ENCODE measurements at places on chromosomes 12 and 14.

- peak; percentile 95 for DNase-seq
Observed at GRCh38 chr12:108802101-108802961, 55.1 kb downstream of the SSH1 start.

GRCh38 chr12:124915239-124916236, 1.1 kb upstream of the UBC start:
- DNase-seq, result no peak

DNA sequence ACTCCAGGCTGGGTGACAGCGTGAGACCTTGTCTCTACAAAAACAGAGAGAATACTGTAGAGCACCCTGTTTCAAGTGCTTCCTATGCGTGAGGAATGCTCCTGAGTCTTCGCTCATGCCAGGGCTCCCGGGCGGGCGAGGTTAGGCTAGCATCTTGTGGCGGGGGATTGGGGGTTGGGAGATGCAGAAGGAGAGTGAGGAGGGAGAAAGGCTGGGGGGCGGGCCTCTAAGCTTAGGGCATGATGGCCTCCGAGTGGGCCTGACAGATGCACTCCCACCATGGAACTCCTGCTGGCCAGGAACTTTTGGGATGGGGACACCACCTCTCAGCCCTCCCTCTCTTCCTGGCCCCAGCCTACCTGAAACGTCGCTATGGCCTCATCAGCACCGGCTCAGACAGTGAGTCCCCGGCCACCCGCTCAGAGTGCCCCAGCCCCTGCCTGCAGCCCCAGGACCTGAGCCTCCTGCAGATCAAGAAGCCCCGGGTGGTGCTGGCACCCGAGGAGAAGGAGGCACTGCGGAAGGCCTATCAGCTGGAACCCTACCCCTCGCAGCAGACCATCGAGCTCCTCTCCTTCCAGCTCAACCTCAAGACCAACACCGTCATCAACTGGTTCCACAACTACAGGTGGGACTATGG, 27.3 kb downstream of the PHETA1 start:
- DNase-seq, result no peak

GRCh38 chr14:87351007-87351406, 642.0 kb downstream of the GALC start:
- no peak for DNase-seq

DNA sequence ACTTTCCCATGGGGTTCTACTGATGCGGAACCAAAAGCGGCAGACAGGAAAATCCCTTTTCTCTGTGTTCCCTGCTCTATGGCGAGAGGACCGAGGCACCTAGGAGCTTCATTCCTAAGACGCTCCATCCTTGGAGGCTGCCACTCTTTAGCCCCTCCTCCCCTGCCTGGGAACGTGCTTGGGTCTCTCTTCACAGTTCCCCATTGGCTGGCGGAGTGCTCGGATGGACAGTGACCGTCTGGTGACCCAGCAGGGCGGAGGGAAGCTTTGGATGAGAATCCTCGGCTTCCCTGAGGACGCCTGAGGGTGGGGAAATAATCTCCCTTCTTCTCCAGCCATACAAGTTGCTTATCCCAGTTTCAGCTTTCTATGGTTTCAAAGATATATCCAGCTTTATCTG, 37.3 kb downstream of the KCNA5 start:
- no peak for DNase-seq

DNA sequence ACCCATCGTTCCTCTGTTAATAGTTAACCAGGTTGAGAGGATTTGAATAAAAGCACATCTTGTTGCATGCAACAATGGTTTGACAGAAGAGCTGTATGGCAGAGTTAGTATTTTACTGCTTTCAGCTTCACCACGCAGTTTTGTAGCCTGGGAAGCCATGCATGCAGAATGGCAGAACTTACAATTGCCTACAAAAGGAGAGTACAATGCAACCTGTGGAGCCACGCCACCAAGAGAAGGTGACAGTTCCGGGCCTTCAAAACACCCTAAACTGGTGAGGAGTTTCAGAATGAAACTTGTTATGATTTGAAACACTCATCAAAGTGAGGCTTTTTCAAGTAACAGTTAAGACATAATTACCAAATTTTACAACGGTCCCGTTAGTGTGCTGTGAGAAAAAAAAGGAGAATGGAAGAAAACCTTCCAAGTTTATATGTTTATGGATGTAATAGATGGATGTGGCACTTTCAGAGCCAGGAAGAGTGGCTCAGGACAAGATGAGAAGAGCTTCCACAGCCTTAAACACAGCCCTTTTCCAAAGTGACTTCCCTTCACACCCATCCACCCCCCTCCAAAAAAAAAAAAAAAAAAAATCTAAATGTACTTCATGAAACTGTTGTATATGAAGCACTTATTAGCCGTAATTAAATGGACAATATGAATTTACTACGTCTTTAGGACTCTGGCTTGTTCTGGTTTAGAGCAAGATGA, 158.7 kb downstream of the EGLN3 start:
- DNase-seq, result no peak

DNA sequence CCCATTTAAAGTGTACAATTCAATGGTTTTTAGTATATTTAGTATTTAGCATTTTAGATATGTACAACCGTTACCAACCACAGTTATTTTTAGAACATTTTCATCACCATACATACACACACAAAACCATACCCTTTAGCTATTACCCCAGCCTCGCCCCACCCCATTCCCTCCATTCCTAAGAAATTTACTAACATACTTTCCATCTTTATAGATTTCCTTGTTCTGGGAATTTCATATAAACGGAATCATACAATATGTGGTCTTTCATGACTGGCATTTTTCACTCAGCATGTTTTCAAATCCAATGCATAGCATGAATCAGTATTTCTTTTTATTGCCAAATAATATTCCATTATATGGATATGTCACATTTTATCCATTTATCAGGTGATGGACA, 101.5 kb downstream of the TAOK3 start:
- peak; percentile 3 for DNase-seq

GRCh38 chr12:13375583-13376345, 179.2 kb downstream of the EMP1 start:
- no peak for DNase-seq

GRCh38 chr12:46373301-46374296, 1.0 kb upstream of the SLC38A2 start:
- DNase-seq, result peak; percentile 60

- no peak for DNase-seq
Observed at GRCh38 chr14:24959791-24960331, 90.1 kb downstream of the STXBP6 start.

DNA sequence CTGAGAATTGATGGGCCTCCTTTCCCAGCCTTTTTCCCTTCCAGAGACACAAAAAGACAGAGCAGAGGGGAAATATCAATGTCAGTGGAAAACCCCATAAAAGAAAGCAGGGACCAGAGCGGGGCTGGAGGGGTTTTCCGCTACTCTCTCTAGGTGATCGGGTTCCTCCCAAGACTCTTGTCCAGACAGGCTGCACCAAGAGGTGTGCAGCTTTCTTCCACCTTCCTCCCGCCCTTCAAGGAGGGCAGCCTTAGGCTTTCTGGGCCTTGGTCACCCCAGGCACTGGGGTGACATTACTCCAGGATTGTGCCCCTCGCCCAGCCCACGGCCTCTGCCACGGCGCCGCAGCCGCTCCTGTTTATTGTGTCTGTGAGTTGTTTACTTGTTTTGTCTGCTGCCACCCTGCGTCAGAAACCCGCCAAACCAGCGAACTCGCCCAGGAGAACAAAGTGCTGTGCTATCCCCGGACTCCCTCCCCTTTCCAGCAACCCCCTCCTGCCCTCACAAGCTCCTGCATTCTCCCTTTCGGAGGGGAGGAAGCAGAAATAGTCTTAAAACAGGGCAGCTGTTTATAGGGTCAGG, 6.7 kb upstream of the HOXC6 start:
- peak; percentile 46 for DNase-seq

DNA sequence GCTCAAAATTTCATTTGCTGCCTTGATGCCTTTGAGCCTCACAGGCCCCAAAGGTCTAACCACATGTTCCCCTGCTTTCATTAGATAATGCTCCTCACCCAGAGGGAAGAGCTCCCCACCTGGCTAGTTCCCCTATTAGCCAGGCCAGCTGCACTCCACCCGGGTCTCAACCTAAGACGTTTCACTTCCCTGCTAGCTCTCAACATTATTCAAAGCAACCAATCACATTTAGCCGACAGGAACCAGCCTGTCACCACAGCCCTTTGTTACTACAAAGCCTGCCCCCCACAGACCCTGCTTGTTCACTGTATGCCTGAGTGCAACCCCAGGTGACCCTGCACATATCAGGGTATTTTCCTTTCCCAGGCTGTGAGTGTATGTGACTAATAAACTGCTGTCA, 78.6 kb downstream of the SLC15A5 start:
- no peak for DNase-seq

DNA sequence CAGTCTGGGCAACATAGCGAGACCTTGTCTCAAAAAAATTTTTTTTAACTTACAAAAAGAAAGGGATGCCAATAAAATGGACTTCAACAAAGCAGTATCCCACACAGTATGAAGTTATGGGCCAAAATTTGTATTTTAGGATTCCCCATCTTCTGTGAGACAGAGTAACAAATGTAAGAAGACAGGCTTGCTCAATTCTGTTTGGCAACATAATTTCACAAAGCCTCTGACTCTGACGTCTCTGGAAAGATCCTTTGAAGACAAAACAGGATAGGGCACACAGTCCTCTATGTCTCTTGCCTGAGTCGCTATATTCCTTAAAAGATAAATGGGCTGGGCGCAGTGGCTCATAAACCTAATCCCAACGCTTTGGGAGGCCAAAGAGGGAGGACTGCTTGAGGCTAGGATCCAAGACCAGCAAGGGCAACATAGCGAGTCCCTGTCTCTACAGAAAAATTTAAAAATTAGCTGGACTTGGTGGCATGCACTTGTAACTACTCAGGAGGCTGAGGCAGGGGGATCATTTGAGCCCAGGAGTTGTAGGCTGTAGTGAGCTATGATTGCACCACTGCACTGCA, 1.1 kb upstream of the HOMEZ start:
- DNase-seq, result no peak

- DNase-seq, result no peak
Observed at GRCh38 chr12:47367912-47368537, 288.3 kb upstream of the AMIGO2 start.

- no peak for DNase-seq
Observed at GRCh38 chr12:77060883-77061240, 4.5 kb downstream of the E2F7 start.

GRCh38 chr12:69837191-69837590, 12.2 kb downstream of the MYRFL start:
- DNase-seq, result no peak

GRCh38 chr14:76920331-76921087, 94.3 kb downstream of the LRRC74A start:
- peak; percentile 73 for DNase-seq

DNA sequence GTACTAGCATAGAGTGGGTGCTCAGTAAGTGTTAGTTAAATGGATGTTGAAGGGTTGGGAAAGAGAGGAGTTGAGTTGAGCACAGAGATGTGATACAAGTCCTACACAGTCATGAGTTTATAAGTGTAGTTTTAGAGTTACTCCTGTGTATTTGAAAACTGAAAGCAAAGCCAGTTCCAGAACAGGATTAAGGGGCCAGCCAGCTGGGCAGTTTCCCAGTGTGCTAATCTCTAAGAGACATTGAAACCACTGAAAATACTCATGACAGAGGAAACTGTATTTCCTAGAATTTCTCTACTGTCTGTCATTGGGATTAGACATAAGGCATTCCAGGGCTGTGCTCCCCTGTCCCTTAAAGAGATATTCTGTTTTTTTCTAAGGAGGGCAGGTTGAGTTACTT, 101.0 kb downstream of the DERA start:
- peak; percentile 49 for DNase-seq

DNA sequence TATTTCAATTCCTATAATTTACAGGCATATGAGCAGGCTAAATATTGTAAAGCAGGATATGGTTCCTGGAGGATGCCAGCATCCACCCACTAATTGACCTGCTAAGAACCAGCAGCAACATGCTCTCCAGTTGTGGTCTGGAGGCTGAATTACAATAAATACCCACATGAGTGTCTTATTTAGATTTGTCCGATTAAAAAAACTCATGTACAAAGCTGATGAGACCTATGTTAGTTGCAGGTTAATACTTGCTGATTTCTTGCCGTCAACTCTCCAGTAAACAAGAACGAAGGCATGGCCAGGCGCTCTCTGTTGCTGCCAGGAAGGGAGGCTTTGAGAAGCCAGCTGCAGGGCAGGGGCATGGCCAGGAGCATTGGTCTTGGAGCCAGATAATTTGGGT, 169.3 kb upstream of the PRICKLE1 start:
- no peak for DNase-seq

- no peak for DNase-seq
Observed at GRCh38 chr12:118874698-118875548, 106.4 kb upstream of the SRRM4 start.

DNA sequence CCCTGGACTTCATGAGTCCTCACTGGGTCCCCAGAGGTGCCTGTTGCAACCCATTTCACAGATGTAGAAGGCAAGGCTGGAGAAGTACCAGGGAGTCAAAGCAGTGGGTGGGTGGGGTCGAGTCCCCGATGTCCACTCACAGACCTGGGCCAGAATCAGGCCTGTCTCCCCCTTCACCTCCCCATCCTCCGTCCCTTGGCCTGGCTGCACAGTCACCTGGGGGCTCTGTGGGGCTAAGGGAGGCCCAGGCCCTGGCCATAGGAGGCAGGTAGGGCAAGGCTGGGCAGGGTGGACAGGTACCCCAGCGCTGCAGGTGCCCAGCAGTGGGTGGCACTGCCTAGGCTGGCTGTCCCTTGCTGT, 29.5 kb downstream of the RTL1 start:
- DNase-seq, result no peak

GRCh38 chr14:96614481-96614881, 112.3 kb downstream of the PAPOLA start:
- DNase-seq, result no peak

- DNase-seq, result no peak
Observed at GRCh38 chr12:69026336-69026735, 93.4 kb upstream of the CPM start.

GRCh38 chr14:71695611-71696350, 236.4 kb upstream of the RGS6 start:
- DNase-seq, result no peak

GRCh38 chr12:128178565-128178964, 88.4 kb upstream of the TMEM132C start:
- DNase-seq, result no peak

GRCh38 chr12:9851927-9852326, 17.2 kb downstream of the CLEC2B start:
- no peak for DNase-seq

DNA sequence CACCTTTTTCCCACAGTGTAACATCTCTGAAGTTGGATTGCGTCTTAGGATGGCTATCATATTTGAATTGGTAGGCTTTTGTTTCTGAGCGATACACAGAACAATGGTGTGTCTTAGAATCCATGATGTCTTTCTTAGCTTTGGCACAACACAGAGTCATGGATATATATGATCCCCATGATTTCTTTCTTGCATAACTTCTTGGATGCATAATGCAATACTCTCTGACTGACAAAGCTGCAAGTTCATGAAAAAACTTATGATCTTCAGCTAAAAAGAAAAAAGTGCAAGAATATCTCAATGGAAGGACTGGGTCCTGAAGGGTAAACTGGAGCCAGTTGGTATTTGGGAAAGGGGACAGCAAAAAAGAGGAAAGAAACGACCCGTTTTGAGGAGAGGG, 48.1 kb downstream of the VWF start:
- no peak for DNase-seq

GRCh38 chr14:58332561-58332960, 34.2 kb downstream of the ARID4A start:
- DNase-seq, result no peak

All from fibroblast of upper back skin (primary cell).